Stimulated activated CD4-positive, alpha-beta T cell treated with anti-CD3 and anti-CD28 coated beads, Interleukin-1b, Interleukin-23, amount 100 ng/mL, for 48 hours (primary cell): ENCODE measurements at places on chromosomes 11 and 22.

DNA sequence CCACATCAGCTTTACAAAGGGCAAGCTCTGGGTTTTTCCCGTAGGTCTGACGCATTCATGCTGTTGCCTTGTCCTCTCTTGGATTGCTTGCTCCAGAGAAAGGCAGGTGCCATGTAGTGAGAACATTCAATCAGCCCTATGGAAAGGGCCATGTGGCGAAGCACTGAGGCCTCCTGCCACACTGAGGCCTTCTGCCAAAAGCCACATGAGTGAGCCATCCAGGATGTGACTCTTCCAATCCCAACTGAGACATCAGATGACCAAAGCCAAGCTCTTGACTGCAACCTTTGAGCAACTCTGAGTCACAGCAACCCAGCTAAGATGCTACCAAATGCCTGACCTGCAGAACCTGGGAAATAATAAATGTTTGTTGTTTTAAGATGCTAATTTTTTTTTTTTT, 9.0 kb upstream of the PANX3 start:
- DNase-seq = peak; percentile 8

GRCh38 chr11:71580057-71581003, 2.3 kb downstream of the KRTAP5-11 start:
- peak; percentile 17 for DNase-seq

GRCh38 chr11:85346484-85346883, 280.7 kb downstream of the DLG2 start:
- DNase-seq = no peak

DNA sequence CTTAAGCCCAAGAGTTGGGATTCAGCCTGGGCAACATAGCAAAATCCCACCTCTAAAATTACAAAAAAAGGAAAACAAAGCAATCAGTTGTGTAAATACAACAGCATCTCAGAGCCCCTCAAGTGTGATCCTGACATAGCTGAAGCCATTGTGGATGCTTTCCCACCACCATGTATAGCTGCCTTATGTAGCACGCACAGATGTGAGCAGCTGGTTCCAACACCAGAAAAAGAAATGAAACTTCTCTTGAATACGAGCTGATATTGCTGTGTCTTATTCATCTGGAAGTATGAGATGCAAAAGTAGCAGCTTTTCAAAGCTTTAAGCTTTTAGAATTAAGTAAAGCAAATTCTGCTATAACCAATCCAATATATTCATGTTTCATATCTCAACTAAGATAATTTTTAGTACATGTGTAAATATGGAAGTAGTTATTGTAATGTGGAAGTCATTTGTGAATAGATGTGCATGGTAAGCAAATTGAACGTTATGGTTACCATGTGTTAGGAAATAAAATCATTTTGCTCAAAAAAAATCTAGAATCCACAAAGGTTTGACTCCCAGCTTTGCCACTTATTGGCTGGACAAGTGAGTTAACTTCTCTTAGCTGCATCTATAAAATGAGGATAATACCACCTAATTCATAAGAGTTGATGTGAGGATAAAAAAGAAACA, 63.2 kb downstream of the SGSM3 start:
- no peak for DNase-seq

DNA sequence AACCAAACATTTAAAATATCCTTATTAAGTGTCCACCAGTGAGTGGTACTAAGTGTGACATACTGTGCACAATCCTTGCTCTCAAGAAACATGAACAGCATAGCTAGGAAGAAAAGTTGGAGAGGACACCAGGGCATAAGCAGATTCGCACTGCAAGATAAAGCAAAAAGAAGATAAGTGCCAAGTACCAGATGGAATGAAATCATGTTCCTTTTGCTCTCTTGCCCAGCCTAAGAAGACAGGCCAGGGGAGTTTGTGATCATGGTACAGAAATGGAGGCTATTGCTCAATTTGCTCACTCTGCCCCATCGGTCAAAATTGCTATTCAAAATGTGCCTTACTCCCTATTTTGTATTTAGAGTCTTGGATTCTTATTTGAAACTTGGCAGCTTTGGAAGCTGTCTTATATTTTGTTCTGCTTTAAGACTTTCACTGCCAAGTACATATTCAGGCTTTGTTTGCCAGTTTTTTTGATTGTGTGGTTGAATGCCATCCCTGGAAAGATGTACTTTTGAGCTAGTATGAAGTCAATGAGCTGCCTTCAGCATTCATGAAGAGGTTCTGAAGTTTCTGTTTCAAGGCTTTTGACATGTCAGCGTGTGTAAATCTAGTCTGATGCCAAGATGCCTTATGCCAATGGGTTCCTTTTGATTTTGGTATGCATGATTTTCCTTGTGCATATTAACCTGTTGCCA, 90.3 kb downstream of the PAX6 start:
- DNase-seq = no peak

DNA sequence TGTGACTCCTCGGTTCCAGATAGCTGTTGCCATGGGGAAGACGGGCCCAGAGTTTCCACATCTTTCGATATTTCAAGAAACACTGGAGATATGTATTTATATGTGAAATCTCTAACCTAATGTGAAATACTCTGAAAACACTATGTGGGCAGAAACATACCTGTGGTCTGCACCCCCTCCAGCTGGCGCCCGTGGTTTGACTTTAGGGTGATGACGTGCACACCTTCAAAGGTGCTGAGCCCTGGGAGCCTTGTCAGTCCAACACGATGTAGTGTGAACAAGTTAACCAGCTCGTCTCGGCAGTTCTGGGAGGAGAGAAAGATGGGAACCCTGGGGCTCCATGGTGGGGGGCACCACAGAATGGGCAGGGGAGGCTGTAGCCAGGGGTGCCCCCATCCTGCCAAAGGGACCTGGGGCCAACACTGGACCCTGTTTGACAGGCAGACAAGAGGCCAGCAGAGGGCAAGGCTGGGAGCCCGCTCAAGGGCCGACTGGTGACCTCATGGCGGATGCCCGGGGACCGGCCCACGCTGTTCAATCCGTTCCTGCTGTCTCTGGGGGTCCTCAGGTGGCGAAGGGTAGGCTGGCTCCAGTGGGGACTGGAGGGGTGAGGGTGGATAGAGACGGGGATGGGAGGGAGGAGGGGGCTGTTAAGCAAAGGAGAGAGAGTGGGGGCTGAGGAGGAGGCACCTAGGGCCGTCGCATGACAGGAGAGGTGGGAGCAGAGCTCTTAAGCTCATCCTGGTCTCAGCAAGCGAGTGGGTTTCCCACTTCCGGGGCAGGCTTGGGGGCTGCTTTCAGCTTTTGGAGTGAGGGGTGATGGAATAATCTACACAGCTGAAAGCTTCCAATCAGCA, 43.8 kb downstream of the TRIOBP start:
- no peak for DNase-seq

- no peak for DNase-seq
Observed at GRCh38 chr11:33559567-33559966, 141.1 kb downstream of the C11orf91 start.

DNA sequence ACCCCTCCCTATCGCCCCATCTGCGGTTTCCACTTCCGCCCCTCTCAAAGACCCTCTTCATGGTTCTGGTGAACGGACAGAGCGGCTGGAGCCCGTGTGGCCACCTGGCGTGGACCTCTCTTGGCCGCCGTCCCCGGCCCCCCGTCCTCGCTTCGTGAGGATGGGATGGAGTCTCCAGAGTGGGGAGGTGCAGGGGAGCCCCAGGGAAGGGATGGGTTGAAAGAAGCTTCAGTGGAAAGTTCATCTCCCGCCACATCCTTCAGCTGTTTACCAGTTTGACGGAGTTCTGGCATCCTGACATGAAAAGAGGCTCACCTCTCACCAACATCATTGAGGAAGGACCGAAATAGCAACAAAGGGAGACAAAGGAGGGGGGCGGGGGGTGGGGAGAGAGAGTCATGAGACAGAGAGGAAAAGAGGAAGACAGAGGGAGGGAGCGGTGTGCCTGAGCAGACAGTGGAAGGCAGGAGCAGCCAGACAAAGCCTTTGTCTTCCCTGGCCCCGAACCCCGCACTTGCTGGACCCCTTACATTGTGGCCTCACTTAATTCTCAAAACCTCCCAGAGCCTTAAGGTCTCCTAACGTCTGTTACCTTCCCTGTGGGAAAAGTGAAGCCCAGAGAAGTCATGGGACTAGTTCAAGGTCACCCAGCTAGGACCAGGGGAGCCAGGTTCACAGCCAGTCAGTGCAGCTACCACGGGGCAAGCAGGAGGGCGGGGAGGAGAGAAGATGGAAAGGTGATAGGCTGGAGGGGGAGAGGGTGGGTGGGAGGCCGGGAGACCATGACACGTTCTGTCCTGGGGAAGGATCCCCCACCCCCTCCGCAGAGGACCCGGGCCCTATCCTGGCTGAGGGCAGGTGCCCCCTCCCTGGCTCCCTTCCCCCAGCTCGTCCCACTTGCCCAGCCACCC, 54.9 kb downstream of the CD6 start:
- no peak for DNase-seq

GRCh38 chr11:86360775-86361395, 13.8 kb upstream of the CCDC81 start:
- DNase-seq = no peak

GRCh38 chr22:32307055-32307454, 50.6 kb upstream of the RFPL3 start:
- DNase-seq = no peak

- peak; percentile 32 for DNase-seq
Observed at GRCh38 chr22:38298312-38299005, 18.8 kb downstream of the CSNK1E start.

GRCh38 chr11:128790196-128790595, 76.9 kb downstream of the KCNJ1 start:
- no peak for DNase-seq

DNA sequence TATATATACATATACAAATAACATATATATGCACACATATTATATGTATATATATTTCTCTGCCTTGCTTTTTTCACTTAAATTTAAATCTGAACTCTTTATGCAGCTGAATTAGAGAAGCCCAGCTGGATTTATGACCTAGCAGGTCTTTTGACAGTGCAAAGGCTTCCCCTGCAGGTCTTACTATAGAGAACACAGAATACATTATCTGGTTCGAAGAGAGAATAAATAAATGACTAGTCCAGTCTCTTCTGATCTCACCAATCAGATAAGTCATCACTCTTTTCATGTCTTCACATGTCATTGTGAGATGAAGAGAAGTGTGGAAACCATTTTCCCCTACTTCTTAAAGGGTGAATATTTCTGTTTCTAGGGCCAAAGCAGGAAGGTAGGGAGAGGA, 58.2 kb downstream of the OR10A6 start:
- no peak for DNase-seq

DNA sequence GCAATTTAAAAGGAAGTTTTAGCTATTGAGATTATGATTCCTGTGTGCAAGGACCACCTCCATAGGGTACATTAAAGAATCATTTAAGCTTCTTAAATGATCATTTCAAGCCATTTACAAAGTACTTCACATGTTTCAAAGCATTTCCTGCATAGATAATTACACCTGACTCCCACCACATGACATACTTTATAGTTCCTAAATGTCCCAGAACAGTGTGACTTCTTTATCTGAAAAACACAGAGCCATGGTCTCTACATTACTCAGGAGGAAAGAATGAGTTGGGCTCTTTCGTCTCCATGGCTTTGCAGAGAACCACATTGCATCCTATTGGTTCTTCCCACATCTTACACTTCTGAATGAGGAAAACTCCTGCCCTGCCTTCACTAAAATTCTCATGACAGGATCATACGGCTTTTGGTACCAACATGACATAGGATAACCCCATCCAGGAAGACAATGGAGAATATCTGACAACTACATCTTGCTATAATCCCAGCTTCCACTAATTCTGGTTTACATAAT, 88.6 kb downstream of the ETS1 start:
- DNase-seq = no peak

- DNase-seq = no peak
Observed at GRCh38 chr22:36724836-36725235, 21.3 kb upstream of the CACNG2 start.

DNA sequence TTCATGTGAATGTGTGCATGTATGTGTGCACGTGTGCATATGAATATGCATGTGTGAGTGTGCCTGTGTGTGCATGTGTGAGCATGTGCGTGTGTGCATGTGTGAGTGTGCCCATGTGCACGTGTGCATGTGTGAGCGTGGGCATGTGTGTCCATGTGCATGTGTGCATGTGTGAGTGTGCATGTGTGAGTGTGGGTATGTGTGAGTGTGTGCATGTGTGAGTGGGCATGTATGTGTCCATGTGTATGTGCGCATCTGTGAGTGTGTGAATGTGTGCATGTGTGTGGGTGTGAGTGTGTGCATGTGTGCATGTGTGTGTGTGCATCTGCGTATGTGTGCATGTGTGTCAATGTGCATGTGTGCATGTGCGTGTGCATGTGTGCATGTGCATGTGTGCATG, 94.7 kb downstream of the ST3GAL4 start:
- no peak for DNase-seq

DNA sequence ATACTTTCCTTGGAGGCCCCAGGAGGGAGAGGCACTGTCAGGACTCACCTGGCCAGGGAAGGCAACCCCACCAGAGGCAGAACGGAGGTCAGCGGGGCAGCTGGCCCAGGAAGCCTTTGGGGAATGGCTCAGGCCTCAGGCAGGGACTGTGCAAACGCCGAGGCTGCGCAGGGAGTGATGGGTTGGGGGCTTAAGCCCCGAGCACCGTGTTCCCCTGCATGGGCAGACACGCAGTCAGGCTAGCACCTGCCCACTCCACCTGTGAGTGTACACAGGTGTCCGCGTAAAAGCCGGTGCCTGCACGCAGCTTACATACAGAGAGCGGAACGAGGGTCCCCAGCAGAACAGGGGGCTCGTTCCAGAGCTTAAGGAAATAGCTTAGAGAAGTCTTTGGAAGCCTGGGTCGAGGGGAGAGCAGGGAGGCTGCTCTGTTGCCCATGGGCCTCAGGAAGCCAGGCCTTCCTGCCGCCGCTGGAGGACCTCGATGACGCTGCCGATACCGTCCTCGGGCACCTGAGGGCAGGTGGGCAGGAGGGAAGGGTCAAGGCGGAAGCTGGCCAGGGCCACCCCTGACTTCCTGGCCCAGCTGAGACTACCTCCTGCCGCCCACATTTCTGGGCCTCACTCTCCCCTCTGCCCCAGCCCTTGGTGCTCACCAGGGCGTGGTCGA, 4.0 kb downstream of the CASTOR1 start:
- no peak for DNase-seq

DNA sequence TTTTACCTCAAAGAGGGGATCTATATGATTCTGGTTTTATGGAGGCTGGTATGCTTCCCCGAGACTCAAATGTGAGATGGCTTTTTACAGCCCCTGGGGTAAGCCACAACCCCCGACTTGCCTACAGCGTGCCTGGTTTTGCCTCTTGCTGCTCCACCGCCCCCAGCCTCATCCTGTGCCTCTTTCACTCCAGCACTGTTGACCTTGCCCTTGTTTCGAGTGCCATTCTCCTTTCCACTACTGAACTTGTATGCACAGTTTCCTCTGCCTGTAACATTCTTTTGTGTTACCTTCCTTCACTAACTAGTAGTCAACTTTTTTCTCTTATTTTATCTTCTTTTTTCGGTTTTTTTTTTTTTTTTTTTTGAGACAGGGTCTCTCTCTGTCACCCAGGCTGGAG, 219.0 kb upstream of the ZBED5 start:
- no peak for DNase-seq

DNA sequence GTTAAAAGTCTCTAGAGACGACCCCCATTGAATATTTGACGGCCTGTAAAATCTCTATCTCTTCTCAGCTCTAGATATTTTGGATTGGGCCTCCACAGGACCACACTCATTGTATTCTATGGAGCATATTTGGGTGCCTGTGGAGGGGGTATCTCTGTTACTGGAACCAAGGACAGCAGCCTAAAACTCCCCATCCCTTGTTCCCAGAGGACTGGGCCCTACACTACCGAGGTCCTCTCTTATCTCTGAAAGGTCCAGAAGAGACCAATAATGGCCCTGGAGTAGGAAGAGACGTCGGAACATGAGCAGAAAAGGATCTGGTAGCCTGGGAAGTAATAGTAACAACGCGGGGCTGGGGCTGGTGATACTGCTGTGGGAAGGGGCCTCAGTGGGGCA, 542 bp downstream of the HPS4 start:
- DNase-seq = no peak
